ENCODE measurements at places on chromosomes 3 and 15.

DNA sequence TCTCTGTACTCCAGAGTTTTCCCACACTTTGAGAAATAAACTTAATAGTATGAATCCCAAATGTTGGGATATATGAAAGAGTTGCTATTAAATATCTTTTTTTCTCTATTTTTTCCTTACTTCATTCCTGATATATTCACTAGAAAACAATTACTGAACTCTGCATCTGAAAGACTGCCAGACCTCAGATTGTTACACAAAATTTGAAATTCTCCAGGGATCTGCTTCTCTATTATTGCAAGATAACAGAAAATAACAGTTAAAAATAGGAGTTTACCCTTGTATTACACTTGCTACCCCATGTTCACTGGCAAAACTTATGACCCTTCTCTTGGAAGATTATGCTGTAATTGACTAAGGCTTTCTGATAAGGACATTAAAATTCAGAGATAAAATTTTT lies 11.7 kb upstream of the P3H2 start:
- no peak for DNase-seq

- DNase-seq = no peak
Measured at GRCh38 chr3:182795389-182795782, 2.1 kb downstream of the ATP11B start.

- DNase-seq = no peak
Measured at GRCh38 chr3:194315965-194316361, 35.2 kb downstream of the CPN2 start.

GRCh38 chr3:127729556-127730056 lies 56.9 kb downstream of the ABTB1 start:
- no peak for DNase-seq

GRCh38 chr3:178901204-178901603 lies 170.4 kb downstream of the ZMAT3 start:
- DNase-seq = no peak

DNA sequence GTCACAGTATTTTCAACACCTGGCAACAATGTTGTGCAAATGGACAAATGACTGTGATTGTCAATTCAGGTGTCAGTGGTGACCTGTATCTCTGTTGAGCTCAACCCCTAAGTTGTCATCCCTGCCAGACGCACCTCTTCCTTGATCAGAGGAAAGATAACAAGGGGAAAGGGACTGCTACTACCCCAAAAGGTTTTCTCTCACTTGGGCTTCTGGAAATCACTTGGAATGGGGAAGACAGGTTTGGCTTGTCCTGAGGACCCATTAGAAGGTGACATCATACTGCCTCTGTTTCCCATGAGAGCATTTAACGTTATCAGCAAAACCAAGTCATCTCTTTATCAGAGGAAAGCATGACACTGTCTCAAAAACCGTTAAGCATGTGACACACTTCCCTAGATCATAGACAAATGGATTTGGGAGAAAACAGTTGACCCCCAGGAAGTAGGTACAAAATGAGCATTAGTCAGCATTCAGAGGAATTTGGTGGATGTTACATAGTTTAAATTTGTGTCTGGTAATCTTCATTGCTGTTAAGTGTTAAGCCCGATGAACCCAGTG lies 769.5 kb downstream of the GRM7 start:
- DNase-seq = no peak

DNA sequence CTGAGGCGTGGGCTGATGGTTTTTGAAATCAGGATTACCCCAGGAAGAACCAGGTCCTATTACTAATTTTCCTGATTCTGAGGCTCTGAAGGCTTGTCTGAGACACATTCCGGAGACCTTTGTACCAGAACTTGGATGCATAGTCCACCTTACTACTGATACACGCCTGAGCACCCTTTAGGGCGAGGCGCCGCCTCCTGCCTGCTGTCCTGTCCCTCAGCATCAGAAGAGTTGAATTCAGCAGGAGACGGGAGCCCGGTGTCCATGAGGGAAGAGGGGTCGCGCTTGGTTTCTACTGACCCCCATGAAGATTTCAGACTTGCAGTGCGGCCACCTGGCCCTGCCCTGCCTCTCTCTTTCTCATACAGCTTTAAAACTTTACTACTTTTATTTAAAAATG lies 49.9 kb downstream of the KLF13 start:
- no peak for DNase-seq

GRCh38 chr15:92970656-92971055 lies 70.5 kb downstream of the CHD2 start:
- no peak for DNase-seq

Measured in kidney epithelial cell (primary cell).